ENCODE measurements at places on chromosomes 13 and 19.
A peak's percentile ranks its signal among the peaks of the same experiment; 100 is the strongest.

- DNase-seq = no peak
Measured at GRCh38 chr19:16197188-16197621, 506 bp upstream of the AP1M1 start.

DNA sequence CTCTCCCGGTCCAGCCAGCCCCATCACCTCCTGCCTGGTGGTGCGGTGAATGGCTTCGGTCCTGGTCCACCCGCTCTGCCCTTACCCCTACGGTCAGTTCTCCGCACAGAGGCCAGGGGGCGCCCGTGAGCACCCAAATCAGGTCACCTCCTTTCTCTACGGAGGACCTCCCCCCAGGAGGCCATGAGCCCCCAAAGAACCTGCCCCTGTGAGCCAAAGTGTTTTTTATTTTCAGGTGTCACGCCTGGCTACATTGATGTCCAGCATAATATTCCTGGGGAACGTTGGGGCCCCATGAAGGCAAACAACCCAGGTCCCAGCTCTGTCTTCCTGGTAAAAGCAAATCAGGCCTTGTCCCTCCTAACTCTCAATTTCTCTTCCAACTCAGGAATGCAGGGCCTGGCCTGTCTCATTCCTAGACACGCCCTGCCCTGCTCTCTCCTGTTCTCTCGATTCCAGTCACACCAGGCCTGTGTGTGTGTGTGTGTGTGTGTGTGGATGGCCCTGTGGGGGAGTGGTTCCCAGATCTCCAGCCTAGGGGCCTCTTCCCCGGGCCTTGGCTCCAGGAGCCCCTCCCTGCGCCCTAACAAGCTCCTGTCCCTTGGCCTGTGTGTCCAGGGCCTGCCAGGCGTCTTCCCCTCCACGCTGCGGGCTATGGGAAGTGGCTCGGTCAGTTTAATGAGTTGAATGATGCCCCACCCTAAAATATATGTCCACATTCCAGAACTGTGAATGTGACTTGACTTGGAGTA is 9.7 kb upstream of the GIPC1 start:
- DNase-seq = peak; percentile 73

DNA sequence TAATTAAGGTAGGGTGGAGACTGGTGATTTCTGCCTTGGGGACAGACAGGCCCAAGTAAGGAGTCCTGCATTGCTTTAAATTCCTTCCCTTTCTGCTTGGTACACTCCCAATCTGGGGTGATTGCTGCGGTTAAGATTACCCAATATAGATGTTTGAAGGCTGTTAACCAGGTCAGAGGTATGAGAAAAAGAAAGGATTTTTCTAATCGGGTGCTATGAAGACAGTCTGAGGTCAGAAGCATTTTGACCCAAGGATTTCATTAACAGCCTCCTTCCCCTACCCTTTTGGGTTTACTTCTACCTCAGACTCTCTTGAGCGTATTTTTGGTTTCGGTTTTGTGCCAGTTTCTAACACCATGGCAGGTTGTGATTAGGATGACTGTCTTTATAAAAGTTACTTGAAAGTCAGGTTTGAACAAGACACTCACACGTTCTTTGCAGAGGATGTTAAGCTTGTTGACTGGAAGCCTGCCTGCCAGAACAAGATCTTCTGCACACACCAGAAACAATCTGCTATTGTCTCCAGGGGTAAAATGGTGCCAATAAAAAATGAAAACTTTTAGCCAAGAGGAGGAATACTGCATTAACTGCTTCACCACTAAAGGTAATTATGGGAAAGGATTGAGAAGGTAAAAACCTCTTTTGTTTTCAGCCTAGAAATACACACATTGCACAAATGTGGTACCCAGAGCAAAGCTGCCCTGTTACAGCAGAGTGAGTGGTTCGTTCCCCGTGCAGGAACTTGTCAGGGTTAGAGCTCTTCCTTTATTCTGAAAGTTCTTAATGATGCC is 108.8 kb downstream of the NDFIP2 start:
- peak; percentile 79 for DNase-seq

- no peak for DNase-seq
Measured at GRCh38 chr19:17420475-17420924, 653 bp downstream of the MVB12A start.

DNA sequence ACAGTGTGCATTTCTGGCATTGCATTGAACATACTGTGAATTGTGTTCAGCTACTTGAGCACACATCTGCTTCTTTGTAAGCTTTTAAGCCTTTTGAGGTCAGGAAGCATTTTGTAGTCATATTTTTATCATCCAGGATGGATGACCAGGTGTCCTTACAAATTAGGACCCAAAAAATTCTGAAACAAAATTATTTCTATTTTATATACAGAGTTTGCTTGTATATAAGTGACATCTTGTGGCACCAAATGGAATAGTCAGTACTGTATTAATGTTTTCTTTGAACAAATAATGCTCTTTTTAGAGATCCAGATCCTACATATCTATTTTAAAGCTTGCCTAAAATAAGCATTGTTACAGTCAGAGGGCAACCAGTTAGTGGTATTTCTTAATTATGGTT is 9.5 kb upstream of the SUPT20H start:
- no peak for DNase-seq

Data from breast epithelium (tissue), 4 donors.